ENCODE measurements at places on chromosomes 3 and 15.
A peak's percentile ranks its signal among the peaks of the same experiment; 100 is the strongest.

DNA sequence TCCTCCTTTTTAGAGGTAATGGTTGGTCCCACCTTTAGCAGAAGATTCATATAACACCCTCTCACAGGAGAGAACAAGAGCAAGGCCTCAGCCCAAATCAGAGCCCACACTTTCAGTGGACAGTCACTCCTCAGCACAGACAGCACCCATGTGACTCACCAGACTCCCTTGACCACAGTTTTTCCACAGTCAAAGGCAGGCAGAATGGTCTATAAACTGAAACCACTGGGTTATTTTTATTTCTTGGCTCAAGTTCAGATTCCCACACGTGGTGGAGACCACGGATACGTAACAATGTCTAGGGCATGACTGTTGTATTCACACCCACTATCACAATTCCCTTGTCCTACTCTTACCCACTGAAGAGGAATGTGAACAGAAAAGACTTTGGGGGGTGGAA is 237.8 kb upstream of the UBE2E1 start:
- peak; percentile 39 for DNase-seq

- no peak for DNase-seq
Measured at GRCh38 chr3:42149975-42150374, 58.8 kb downstream of the TRAK1 start.

DNA sequence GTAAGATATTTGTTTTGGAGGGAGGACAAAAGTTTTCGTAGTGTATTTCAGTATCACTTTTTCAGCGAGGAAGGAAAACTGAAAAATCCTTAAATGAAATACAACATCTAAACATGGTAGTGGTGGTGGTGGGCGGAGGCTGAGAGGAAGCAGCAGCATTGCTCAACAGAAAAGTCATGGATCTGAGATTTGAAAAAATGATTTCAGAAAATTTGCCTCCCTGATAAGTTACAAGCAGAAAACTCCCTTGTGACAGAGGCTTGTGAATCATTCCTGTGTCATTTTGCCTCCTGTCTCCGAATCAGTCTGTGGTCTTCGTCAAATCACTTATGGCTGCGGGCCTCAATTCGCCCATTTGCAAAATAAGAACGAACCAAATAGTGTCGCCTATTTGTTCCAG is 965 bp upstream of the CRBN start:
- no peak for DNase-seq

DNA sequence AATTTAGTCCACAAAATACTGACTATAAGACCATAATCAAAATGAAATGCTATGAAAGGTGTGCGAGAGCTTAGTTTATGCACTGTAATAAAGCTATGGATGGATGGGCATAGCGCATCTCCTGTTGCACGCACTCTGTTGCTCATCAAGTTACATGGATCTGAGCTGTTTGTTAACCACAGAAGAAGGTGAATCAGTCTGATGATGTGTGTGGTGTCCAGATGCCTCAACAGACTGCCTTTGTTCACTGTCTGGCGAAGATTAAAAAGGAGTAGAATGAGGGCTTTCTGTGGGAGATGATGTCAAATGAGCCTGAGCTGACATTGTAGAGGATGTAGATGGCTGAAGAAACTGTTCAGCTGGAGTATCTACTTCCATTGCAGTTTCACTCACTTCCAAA is 36.1 kb downstream of the NSMCE3 start:
- no peak for DNase-seq

- DNase-seq: peak; percentile 77
Measured at GRCh38 chr15:67178569-67179210, 75.8 kb downstream of the AAGAB start.

DNA sequence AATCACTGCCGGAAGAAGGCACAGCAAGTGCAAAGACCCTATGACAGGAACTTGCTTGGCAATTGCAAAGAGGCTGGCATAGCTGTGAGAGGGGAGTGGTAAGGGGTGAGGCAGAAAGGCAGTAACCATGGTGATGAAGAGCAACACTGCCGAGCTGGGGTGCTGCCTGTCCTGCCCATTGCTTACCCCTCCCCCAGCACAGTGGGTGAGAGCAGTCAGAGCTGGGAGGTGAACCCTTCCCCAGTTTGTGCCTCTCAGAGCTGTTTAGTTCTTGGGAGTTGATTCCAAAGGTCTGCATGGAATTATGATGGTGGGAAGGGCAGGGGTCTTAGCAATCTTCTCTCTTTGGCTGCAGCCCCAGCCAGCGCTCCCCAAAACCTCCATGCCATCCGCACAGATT is 8.8 kb downstream of the TYRO3 start:
- DNase-seq: no peak

DNA sequence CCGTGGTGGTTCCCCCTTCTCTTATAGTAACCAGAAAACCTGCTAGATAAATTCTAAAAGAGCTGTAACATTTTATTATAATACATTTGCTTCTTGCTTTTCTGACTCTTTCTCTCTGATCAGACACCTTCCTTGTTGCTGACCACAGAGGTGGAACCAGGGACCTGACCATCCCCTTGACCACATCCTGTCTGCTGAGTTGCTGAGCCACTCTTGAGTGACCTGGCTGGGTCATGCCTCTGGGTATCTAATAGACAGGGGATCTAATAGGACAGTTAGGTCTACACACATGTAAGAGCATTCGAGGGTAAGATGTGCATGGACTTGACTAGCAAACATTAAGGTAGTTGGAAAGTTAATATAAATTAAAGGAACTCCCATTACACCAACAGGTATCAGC is 22.8 kb upstream of the TRIM59 start:
- DNase-seq: no peak

GRCh38 chr15:81962482-81962881 is 83.3 kb downstream of the MEX3B start:
- DNase-seq: no peak

- no peak for DNase-seq
Measured at GRCh38 chr3:35043040-35043439, 596.3 kb upstream of the ARPP21 start.

Data from smooth muscle cell of the brain vasculature (primary cell).